Immature natural killer cell (primary cell): ENCODE measurements at places on chromosomes 4 and X. TPM values are rescaled to one million over a fixed set of nuclear protein-coding genes. Genes with fewer than 3 reads are reported as not detected.

DNA sequence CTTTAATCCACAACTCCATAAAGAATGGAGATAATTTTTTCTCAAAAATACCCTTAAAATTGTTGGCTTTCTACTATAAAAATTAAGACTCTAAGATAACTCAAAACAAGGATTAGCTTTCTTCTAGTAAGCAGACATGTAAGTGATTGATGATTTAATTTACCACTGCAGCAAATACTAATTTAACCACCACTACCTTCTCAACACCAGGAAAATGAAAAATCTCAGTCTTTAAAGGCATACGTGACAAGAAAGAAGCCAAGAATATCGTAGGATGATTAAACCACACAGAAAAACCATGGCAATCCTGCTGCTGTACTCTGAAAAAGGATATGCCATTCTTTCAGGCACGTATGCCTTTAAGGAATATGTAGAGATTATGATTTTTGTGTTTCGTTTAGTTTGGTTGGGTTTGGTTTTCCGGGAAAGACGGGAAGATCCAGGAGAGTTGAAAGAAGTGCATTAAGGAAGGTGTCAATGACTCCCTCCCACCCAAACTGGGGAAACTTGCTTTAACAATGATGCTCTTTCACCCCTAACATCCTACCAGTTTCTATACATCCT is 881 bp downstream of the LRCH2 start:
- H3K27ac ChIP-seq, result no peak overlapping the region
- no peaks in the 10 kb centered on the region for H3K4me1 ChIP-seq
- no peak overlapping the region for H3K4me3 ChIP-seq
- H3K27me3 ChIP-seq, result peaks cover 12% of the 10 kb centered on the region
- no peak for DNase-seq

DNA sequence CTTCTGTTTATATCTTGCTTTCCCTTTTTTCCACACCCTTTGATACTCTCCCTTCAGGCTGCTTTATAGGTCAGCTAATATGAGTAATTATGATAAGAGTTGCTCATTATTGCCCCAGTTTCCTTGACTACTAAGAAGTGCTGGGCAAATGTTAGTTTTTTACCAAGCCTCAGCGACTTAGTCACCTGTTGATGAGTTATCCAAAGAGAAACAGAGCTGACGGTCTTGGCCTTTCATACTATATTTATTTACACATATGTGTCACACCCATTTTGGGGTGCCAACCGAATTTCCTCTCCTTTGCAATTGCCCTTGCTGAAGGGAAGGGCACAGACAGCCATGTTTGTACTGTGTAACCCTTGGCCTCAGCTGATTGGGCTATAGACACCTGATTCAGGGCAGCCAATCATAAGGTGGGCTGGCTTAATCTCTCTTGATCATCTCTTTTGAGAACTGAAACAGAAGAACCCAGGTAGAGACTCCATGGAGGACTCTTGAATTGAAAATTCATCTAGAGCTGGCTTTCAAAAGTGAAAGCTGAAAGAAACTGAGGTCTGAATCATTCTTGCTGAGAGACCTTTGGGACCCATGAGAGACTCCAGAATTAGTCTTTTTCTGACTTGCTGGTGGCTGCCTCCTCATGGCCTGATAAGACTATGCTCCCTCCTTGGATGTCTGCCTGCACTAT is 111.7 kb upstream of the RPS6KA3 start:
- no peak overlapping the region for H3K27ac ChIP-seq
- H3K27me3 ChIP-seq, result peaks cover 2% of the 10 kb centered on the region
- no peaks in the 10 kb centered on the region for H3K36me3 ChIP-seq
- peaks cover 6% of the 10 kb centered on the region for H3K4me1 ChIP-seq
- no peak overlapping the region for H3K4me3 ChIP-seq

- H3K4me3 ChIP-seq, result no peak overlapping the region
- H3K27ac ChIP-seq, result no peak overlapping the region
- DNase-seq, result no peak
- no peaks in the 10 kb centered on the region for H3K4me1 ChIP-seq
These were observed 763 bp downstream of the ASB9 start for GRCh38 chrX:15269120-15269519.

DNA sequence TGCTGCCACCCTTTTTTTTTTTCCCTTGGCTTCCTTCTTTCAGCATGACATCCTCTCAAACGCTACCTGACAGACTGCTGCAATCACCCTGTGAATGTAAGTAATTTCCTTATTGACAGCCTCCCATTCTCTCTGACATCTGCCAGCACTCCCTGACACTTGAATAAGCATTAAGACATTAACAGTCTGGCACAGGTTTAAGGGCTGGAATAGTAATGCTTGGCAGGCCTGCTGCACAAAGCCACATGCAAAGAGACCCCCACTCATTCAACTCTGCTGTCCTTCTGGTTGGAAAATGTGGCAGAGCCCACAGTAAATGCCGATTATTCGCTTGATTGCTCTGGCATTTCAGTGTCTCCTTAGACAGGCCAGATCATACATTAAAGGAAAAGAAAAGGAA is 28.1 kb upstream of the RASGEF1B start:
- peak overlapping the region; percentile 73 for H3K27ac ChIP-seq
- peaks cover 10% of the 10 kb centered on the region for H3K4me1 ChIP-seq
- no peaks in the 10 kb centered on the region for H3K27me3 ChIP-seq
- H3K4me3 ChIP-seq, result no peak overlapping the region
- H3K36me3 ChIP-seq, result no peaks in the 10 kb centered on the region

The OPRPN gene
- not detected for polyA plus RNA-seq

GRCh38 chrX:115259238-115259875 is 25.5 kb upstream of the LRCH2 start:
- DNase-seq, result no peak
- peaks cover 2% of the 10 kb centered on the region for H3K27me3 ChIP-seq
- H3K4me1 ChIP-seq, result no peaks in the 10 kb centered on the region

The RBM46 gene
- polyA plus RNA-seq, result not detected
